Activated naive CD4-positive, alpha-beta T cell treated with Interleukin-2 at 50 U/mL for 16 hours (primary cell): ENCODE measurements at places on chromosomes 12 and 14.
A peak's percentile ranks its signal among the peaks of the same experiment; 100 is the strongest.

DNA sequence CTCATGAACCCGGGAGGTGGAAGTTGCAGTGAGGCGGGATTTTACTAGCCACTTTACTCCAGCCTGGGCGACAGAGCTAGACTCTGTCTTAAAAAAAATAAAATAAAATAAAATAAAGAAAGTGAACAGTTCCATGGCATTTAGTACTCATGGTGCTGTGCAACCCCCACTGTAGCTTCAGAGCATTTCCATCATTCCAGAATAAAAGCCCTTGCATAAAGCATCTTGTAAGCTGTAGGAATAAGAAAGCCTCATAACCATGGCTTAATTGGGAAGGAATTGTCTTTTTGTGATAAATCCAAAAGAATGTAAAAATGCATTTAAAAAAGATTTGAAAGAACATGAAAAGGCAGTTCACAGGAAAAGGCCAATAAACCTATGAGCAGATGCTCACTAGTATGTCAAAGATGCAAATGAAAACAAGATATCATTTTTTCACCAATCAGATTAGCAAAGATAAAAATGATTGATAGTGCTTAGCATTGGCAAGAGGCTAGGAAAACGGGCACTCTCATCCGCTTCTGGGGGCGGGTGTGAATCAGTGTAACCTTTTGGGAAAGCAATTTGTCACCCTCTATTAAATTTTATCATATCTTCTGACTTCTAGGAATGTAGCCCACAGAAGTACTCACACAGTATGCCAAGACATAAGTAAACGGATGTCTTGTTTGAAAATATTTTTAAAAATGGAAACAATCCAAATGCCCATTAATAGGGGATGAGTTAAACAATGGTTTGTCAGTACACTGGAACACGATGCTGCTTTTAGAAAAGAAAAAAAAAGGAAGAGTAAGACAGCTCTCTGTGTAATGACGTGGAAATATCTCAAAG lies 46.6 kb downstream of the CFAP251 start:
- DNase-seq: no peak

DNA sequence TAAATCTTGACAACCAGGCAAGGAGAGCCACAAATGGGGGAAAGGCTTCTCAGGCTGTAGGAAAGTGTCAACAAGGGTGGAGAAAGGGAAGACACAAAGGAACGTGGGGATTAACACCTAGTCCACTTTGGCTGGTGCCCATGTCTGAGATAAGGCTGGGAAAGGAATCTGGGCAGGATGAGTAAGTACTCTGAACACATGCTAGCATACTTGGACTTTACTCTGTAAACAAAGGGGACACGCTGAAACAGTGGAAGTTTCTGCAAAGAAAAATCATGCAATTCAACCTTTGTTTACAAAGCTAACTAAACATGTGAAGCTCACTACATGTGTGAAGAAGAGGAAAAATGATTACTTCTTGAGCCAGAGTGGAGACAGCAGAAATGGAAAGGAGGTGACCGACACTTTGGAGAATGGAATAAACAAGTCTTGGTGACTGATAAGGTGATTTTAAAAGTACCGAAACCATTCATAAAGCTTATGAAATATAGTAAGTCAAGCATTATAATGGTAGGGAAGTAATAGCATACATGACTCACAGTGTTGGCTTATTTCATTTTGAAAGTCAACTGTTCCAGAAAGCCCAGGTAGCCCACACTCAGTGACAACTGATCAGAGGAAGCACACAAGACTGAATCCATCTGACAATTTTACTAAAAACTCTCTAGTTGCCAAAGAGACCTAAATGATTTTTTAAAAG lies 13.2 kb downstream of the CPNE8 start:
- DNase-seq: no peak

DNA sequence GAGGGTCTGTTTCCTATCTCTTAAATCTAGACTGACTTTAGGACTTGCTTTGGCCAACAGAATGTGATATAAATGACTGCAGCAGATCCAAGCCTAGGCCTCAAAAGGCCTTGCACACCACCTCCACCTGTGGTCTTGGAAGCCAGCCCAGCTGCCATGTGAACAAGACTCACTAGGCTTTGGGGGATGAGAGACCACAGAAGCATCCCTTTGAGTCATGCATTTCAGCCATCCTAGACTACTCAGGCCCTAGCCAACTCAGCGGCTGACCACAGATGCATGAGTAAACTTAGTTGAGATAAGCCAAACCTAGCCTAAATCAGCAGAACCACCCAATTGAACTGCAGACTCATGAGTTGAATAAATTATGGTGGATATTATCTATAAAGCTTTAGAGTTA lies 87.7 kb downstream of the KCNH5 start:
- DNase-seq: no peak

- no peak for DNase-seq
Measured at GRCh38 chr14:94448071-94448808, 4.4 kb downstream of the SERPINA11 start.

DNA sequence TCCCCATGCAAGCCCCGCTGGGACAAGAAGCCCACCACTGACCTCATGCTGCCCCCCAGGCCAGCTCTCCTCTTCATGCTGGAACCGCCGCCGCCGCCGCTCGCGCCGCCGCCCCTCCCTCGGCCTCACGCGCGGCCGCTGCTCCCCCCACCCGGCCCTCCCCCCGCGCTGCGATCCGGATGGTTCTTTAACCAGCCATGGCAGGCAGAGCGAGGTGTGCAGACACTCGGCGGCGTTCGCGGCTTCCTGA lies at the start of gene DCAF5:
DCAF5 (minus strand) TSS at position 218 of the 250 bp plus-strand sequence; CDS start at position 77, 141 bp downstream.
- DNase-seq: peak; percentile 93

- no peak for DNase-seq
Measured at GRCh38 chr12:66120477-66120876, 10.1 kb downstream of the LLPH start.

DNA sequence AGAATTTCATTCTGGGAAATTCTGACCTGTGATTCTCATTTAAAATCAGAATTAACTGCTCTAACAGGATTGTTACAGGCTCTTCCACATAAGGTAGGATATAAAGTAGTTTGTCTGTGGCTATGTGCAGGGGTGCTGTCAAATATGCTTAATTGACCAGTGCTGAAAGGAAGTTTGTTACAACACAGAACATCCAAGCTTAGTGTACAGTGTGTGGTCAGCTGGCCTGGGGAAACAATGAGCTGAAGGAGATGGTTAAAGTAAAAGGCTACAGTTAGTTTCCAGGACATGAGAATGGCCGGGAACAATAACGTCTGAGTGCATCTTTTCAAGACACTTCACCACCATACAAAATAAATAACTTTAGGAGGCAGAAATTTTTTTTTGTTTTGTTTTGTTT lies 68.0 kb downstream of the PKP2 start:
- DNase-seq: no peak

- no peak for DNase-seq
Measured at GRCh38 chr14:42488965-42489364, 882.3 kb downstream of the LRFN5 start.

- DNase-seq: no peak
Measured at GRCh38 chr12:131965073-131965472, 15.3 kb downstream of the EP400 start.

- no peak for DNase-seq
Measured at GRCh38 chr12:23533699-23534098, 415.8 kb downstream of the SOX5 start.

DNA sequence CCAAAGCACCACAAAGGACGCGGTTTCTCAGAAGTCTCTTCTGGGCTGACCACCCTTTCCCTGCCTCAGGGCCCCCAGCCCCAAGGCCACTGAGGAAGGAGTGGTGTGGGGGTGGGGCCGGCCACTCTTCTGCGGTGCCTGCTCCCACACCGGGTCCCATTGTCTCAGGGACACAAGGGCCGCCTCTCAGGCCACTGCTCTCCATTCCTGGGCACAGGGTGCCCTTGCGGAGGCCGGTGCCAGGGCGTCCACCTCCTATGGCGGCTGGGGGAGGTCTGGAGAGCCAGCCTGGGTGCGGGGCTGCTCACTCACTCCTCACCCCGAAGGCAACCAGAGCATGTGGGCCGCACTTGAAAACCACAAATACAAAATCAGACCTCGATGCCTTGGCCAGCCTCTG lies 44.1 kb downstream of the PRIMA1 start:
- DNase-seq: no peak

GRCh38 chr12:48441069-48441468 lies 31.3 kb upstream of the ANP32D start:
- DNase-seq: no peak

- no peak for DNase-seq
Measured at GRCh38 chr14:77541905-77542304, 43.3 kb upstream of the ISM2 start.

- peak; percentile 31 for DNase-seq
Measured at GRCh38 chr12:104680070-104680469, 223.3 kb downstream of the CHST11 start.

- no peak for DNase-seq
Measured at GRCh38 chr12:49609875-49610154, 4.4 kb upstream of the FAM186B start.

GRCh38 chr12:118425364-118425763 lies 49.0 kb downstream of the SUDS3 start:
- DNase-seq: no peak
